ENCODE measurements at places on chromosomes 11 and 22.

DNA sequence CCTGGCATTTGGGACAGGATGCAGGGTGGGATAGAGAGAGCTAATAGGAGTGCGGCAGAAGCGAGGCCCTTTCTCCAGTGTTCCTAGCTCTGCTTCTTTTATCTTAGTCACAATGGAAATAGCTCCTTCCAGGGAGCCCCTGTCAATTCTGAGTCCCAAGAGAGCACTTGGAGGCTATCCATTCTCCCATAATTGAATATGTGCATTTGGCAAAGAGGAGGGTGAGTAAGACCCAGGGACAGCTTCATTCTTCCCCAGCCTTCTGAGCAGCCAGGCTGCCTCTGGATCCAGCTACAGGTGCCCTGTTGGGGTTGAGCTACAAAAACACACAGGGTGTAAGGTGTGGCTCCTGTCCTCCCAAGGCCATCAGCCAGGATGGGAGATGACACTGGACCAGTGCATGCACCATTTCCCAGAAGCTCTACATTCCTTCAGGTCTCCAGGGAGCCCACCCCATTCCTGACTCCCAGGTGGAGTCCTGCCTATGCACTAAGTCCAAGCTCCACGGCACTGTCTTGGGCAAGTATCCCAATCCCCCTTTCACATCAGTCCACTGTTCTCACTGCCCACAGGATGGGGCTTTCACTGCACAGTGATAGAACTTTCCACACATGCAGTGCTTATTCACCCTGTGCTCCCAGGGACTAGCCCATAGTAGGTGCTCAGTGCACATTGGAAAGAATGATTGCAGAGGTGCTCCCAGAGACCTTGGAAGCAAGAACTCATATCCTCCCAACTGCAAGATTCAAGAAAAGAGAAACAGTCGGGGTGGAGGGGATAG, 6.2 kb downstream of the MS4A10 start:
- DNase-seq: no peak

- no peak for DNase-seq
These were observed 16.4 kb downstream of the PRCP start for GRCh38 chr11:82883853-82884252.

DNA sequence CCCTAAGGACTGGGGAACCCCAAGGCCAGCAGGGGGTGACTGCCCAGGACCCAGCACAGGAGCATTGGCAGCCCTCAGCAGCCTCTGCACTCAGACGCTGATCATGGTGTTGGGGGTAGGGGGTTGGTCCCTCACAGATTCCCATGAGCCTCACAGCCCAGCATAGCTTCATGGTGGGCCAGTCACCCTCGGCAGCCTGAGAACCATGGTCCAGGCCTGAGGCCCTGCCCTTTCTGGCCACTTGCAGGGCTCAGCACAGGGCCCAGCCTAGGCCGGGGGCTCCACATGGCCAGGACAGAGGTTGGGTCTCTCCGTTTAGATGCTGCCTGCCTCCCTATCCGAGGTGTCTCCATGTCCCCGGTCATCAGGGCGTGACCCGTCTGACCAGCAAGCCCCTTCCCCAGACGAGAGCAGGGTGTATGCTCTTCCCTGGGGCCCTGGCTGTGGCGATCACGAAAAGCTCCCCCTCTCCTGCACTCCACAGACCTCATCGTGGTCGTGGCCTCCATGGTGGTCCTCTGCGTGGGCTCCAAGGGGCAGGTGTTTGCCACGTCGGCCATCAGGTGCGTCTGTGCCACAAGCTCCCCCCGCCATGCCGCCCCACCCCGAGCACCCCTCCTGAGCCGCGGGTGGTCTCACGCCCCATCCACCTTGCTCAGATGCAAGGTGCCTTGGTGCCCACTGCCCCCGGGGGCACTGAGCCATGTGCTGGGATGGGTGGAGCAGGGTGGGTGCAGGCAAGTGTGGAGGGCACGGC, 126.2 kb downstream of the KCNQ1 start:
- DNase-seq: no peak

GRCh38 chr11:102802341-102802740, 4.4 kb upstream of the MMP1 start:
- DNase-seq: no peak

DNA sequence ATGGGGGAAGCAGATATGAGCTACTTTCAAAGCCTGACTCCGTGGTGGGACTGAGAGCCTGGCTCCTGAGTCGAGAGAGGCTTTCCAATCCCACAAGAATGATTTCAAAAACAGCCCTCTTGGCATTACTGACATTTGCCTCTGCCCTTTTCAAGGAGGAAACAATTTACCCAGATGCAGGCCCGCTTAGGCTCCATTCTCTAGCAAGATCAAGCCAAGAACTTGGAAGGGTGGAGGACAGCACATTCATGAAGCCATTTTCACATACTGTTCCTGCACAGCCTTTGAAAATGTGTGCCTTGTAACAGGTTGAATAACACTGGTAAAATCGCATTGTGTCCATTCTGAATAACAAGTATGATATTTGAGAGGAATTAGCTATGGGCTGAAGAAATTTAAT, 58.2 kb upstream of the EED start:
- DNase-seq: no peak

DNA sequence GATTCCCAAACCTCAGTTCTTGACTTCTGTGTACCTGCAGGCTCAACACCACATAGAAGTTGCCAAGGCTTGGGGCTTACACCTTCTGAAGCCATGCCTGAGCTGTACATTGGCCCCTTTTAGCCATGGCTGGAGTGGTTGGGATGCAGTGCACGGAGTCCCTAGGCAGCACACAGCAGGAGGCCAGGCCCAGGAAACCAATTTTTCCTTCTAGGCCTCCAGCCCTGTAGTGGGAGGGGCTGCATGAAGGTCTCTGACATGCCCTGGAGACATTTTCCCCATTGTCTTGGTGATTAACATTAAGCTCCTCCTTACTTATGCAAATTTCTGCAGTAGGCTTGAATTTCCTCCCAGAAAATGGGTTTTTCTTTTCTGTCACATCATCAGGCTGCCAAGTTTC, 94.6 kb downstream of the DEPDC5 start:
- DNase-seq: no peak

DNA sequence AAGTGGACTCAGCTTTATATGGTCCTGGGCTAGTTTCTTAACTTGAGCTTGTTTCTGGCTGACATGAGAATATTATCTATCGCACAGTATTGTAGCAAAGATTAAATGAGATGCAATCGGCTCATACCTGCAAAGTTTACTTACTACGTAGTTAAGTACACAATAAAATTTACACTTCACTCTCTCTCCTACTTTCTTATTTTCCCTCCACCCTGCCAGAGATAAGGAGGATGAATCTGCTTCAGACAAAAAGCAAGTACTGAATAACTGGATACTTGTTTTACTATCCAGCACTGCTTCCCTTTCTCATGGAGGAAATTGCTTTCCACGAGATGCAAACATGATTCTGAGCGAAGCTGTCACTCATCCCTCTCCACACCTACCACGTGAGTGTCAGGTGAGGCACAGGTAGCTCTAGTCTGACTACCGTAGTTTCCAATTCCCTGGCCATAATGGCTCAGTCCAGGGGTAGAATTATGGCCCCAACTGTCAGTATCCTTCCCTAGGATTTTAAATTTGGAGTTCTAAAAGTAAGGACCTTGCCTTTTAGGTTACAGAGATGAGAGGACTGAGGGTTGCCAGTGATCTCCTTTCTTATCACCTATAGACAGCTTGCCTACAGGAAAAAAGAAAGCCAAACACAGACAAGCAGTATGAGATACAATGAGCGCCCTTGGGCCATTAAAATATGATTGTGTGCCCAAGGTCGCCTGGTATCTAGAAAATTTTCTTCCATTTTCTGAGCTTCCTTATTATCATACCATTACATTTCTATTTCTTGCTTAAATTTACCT, 39.8 kb downstream of the GAB2 start:
- DNase-seq: no peak

DNA sequence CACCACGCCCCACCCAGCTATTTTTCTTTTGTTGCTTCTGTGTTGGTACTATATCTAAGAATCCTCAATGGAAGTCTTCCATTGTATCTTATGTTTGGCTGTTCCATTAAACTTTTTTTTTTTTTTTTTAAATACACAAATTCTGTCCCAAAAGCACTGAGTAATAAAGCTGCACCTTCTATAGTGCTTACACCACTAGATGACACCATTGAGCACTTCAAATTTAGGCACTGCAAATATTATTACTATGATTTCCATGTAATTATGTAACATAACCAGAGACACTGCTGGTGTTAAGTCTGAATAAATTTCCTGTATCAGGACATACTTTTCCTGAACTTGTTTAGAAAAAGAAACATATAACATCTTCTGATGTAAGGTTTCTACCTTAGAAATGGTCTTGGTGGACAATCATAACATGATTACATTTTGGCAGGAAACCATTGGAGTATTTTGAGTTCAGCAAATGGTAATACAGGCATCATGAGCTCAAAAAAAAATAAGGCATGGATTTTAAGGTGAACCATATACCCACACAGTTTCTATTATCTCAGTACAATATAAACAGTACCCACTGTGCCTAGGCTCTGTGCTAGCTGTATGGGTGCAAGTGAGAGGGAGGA, 110.5 kb downstream of the ATG16L2 start:
- DNase-seq: no peak

- DNase-seq: no peak
These were observed 66.9 kb downstream of the NXPE2 start for GRCh38 chr11:114745150-114745671.

GRCh38 chr11:64358536-64358906, 441 bp upstream of the RPS6KA4 start:
- no peak for DNase-seq

DNA sequence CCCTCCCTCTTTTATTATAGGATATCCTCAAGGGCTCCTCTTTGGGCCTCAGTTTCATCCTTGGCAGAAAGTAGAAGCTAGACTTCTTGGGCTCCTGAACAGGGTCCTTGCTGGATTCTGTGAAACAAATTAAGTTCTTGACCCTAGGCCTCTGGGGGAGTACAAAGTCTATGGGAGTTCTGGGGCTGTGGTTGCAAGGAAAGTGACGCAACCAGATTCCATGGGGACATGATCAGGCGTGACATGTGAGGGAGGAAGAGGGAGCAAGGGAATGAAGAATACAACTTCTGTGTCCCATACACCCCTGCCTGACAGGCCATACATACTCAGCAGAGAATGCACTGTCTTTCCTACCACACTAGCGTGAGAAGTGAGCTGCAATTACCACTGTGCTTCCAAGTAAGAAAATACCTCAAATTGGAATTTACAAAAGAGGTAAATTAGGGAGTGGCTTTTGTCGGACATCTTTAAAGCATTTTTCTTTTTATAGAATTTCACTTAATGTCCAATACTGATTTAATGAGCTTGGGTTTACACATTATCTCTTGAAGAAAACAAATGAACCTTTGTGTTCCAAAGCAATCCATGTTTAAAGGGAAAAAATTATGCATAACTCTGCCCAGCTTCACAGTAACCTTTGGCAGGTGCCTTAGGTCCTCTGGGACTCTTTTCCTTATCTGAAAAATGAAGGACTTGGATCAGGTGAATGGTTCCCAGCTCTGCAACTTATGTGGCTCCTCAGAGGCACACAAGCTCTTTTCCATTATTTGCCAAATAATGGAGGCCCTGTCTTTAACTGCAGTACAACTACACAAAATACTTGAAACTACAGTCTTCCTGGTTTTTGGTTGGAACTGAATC, 38.9 kb downstream of the LIMK2 start:
- DNase-seq: no peak
